ENCODE measurements at places on chromosomes 4 and X.
A peak's percentile ranks its signal among the peaks of the same experiment; 100 is the strongest.

DNA sequence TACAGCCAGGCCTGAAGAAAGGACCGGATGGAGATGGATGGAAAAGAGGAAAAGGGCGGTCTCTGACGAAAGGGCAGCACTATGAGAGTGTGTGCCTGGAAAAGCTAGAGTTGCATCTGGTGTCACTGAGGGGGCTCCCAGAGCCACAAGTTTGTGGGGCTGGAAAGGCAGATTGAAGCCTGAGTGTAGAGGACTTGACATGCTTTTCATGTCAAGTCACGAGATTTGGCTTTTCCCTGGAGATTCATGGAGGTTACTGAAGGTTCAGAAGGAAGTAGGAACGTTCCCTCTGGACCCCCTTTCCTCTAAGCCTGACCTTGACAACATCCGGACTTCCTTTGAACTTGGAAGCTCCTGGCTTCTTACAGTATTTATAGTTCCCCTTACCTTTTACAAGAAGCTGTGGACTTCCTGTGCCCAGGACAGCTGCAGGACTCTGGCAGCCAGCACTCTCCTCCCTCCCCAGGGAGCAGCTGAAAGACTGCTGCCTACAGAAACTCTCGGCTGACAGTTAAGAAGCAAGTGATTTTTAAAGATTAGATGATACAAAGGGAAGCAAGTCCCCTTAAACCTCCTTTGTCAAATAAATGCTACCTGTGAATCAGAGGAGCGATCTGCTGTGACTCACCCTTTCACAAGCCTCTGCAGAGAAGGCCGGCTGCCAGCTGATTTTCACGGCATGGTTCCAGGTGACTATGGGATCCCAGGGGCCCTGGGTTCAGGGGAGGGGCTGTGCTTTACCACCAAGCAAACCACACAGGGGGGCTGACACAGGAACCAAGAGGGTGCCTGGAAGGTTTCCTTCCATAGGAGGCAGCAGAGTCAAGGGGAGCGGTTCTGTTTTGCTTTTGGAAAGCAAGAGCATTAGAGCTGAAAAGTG lies 72.9 kb upstream of the STIM2 start:
- H3K4me1 ChIP-seq: peaks cover 15% of the 10 kb centered on the region
- H3K27ac ChIP-seq: peak overlapping the region; percentile 32
- DNase-seq: no peak
- no peaks in the 10 kb centered on the region for H3K36me3 ChIP-seq
- no peaks in the 10 kb centered on the region for H3K27me3 ChIP-seq

- no peaks in the 10 kb centered on the region for H3K4me1 ChIP-seq
- DNase-seq: no peak
- H3K4me3 ChIP-seq: no peak overlapping the region
- no peak overlapping the region for H3K27ac ChIP-seq
Measured at GRCh38 chrX:38538134-38538533, 23.2 kb upstream of the TSPAN7 start.

GRCh38 chrX:19729761-19730160 lies 157.6 kb downstream of the SH3KBP1 start:
- no peak for DNase-seq
- no peak overlapping the region for H3K4me3 ChIP-seq
- H3K4me1 ChIP-seq: peaks cover 3% of the 10 kb centered on the region
- H3K27ac ChIP-seq: no peak overlapping the region
- H3K27me3 ChIP-seq: no peaks in the 10 kb centered on the region
- no peaks in the 10 kb centered on the region for H3K36me3 ChIP-seq

- H3K27me3 ChIP-seq: no peaks in the 10 kb centered on the region
- no peak overlapping the region for H3K27ac ChIP-seq
- no peak overlapping the region for H3K4me3 ChIP-seq
- DNase-seq: no peak
- H3K4me1 ChIP-seq: no peaks in the 10 kb centered on the region
- no peaks in the 10 kb centered on the region for H3K36me3 ChIP-seq
Measured at GRCh38 chrX:45719751-45720501, 519.2 kb upstream of the DIPK2B start.

GRCh38 chr4:147586637-147587036 lies 30.6 kb upstream of the TMEM184C start:
- H3K27me3 ChIP-seq: no peaks in the 10 kb centered on the region
- no peak overlapping the region for H3K4me3 ChIP-seq
- no peaks in the 10 kb centered on the region for H3K4me1 ChIP-seq
- no peak overlapping the region for H3K27ac ChIP-seq
- no peaks in the 10 kb centered on the region for H3K36me3 ChIP-seq

DNA sequence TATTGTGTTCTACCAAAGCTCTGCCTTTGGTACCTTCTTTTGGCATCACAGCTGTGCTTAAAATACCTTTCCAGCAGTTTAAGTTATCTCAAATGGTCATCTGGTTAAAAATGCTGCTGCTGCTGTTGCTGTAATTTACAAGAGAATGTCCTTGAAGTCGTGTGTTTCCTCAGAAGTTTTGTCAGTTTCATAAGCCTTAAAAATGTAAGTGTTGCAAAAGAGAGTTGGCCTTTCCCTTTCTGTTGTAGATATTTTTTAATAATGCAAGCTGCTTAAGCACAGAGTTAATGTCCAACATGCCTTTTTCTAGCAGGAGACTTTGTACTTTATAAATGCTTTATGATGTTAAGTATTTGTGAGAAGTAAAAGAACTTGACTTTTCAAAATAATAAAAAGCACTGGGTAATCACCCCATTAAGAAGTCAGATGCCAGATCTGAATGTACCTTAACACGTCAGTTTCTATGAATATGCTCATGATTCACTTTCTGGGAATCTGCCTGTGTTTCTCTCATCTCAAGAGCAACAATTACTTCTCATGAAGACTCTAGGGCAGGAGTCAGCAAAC lies 35.3 kb upstream of the TENM3 start:
- H3K36me3 ChIP-seq: no peaks in the 10 kb centered on the region
- no peak overlapping the region for H3K4me3 ChIP-seq
- no peak for DNase-seq
- H3K27ac ChIP-seq: no peak overlapping the region
- H3K27me3 ChIP-seq: no peaks in the 10 kb centered on the region

DNA sequence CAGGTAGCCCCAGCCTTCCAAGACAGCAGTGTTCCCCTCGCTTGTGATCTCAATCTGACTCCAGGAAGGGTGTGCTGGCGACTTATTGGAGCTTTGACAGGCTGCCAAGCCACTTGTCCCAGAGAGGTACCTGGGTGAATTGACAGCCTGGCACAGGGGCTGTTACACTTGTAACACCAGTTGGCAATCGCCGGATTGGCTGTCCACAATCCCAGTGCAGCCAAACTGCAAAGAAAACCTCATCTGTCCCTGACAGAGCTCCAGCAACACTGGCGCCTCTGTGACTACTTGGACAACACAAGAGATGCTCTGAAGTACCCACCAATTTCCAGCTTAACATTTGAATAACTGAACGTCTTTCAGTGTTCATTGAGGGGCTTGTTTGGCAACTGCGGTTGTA lies 76.8 kb upstream of the PRPS1 start:
- H3K27me3 ChIP-seq: no peaks in the 10 kb centered on the region
- no peak overlapping the region for H3K4me3 ChIP-seq
- H3K27ac ChIP-seq: no peak overlapping the region

- DNase-seq: no peak
- peaks cover 2% of the 10 kb centered on the region for H3K4me1 ChIP-seq
- H3K27ac ChIP-seq: no peak overlapping the region
- no peak overlapping the region for H3K4me3 ChIP-seq
- H3K36me3 ChIP-seq: no peaks in the 10 kb centered on the region
Measured at GRCh38 chr4:153159016-153159415, 45.2 kb upstream of the TRIM2 start.

DNA sequence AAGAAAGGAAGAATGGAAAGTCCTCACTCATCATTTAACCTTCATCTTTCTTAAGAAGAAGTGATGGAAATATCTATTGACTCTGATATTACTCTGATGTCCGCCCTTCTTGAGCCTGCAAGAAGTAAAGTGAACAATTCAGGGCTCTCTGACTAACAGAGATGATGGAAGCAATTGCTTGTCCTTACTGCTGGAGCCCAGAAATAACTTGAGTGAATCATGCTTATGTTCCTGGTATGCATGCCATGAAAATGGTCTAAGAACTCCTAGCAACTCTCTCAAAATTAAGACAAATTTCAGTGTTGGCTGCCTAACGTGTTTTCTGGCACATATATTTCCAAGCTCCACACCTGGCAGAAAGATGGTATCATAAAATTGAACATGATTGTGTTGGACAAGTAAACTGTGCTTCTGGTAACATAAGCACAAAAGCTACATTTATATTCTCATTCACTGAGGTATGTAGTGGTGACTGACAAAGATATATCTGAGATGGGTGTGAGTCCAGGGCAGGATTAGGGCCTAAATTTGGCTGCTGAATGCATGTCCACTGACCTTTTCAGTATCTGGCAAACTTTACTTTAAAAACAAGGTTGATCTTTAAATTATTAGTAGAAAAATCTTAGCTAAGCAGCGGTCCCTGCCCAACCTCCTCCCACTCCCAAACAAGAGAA lies 109.2 kb upstream of the OTUD4 start:
- no peak overlapping the region for H3K4me3 ChIP-seq
- H3K27me3 ChIP-seq: no peaks in the 10 kb centered on the region

DNA sequence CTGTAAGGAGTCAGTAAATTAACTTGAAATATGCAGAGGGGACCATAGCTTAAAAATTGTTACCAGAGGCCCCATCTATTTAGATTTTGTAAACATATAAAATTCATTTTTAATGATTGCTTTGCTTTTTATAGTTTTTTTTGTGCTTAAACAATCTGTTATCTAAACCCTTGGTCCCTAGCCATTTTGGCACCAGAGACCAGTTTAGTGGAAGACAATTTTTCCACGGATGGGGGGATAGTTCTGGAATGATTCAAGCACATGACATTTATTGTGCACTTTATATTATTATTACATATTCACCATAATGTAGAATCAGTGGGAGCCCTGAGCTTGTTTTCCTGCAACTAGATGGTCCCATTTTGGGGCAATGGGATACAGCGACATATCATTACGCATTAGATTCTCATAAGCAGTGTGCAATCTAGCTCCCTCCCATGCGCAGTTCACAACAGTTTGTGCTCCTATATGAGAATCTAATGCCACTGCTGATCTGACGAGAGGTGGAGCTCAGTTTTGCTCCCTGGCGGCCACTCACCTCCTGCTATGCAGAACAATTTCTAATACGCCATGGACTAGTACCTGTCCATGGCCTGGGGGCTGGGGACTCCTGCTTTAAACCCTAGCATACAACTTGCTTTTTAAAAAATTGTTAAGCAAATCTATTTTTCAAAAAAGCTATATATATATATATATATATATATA lies 5.9 kb downstream of the ZXDA start:
- no peaks in the 10 kb centered on the region for H3K4me1 ChIP-seq
- H3K27me3 ChIP-seq: no peaks in the 10 kb centered on the region
- DNase-seq: no peak
- no peak overlapping the region for H3K4me3 ChIP-seq
- H3K36me3 ChIP-seq: no peaks in the 10 kb centered on the region

DNA sequence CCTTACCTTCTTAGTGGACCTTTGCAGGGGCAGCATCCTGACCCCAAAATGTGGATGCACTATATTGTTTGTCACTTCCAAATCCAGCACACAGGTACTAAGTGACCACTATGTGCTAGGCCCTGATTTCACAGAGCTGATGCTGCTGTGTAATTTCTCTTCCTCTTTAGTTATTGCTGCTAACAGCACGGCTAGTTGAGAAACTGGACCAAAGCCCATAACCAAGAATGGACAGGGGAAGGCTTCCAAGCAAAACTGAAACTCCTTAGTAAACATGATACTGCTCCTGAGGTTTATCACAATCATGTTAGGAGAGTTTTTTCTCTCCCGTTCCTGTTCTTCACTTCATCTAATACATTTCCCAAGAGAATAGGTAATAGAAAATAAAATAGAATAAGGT lies 172.9 kb upstream of the TTC29 start:
- DNase-seq: no peak
- no peak overlapping the region for H3K4me3 ChIP-seq
- no peaks in the 10 kb centered on the region for H3K27me3 ChIP-seq
- no peak overlapping the region for H3K27ac ChIP-seq
- no peaks in the 10 kb centered on the region for H3K36me3 ChIP-seq

- no peak overlapping the region for H3K4me3 ChIP-seq
- no peaks in the 10 kb centered on the region for H3K27me3 ChIP-seq
- peaks cover under 1% of the 10 kb centered on the region for H3K4me1 ChIP-seq
- no peaks in the 10 kb centered on the region for H3K36me3 ChIP-seq
- no peak overlapping the region for H3K27ac ChIP-seq
Measured at GRCh38 chr4:107818301-107818910, 6.3 kb upstream of the SGMS2 start.

DNA sequence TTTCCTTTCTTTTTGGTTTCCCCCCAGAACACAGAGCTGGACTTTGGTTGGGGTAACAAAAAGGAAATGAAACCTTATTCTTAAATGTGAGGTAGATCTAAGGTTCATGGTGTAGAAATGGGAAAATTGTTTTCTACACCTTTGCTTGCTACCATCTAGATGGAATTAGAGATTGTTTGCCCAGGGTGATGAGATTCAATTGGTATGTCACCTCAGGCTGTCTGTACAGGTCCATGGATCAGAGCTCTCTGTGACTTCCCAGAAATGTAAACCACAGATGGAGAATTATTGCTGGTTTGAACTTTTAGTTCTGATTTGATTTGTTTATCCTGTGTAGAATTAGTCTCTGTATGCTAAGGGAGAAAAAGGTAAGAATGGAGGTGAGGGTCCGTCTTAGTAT lies 146.7 kb downstream of the PCDH7 start:
- H3K4me1 ChIP-seq: no peaks in the 10 kb centered on the region
- no peak for DNase-seq
- no peak overlapping the region for H3K27ac ChIP-seq
- H3K36me3 ChIP-seq: no peaks in the 10 kb centered on the region
- H3K4me3 ChIP-seq: no peak overlapping the region

DNA sequence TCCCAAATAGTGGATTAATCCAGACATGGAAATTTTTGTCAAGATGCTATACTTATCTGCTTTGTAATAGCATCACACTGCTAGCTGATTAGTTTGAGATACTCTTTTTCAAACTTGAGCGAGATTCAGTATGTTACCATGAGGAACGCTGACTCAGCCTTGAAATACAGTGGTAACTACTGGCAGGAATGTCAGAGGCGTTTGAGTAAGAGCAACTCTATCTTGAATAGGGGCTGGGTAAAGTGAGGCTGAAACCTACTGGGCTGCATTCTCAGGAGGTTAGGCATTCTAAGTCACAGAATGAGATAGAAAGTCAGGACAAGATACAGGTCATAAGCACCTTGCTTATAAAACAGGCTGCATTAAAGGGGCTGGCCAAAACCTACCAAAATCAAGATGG lies 2519.6 kb downstream of the ARAP2 start:
- H3K27me3 ChIP-seq: no peaks in the 10 kb centered on the region
- no peak overlapping the region for H3K4me3 ChIP-seq
- H3K4me1 ChIP-seq: no peaks in the 10 kb centered on the region
- DNase-seq: no peak
- no peaks in the 10 kb centered on the region for H3K36me3 ChIP-seq
